ENCODE measurements at places on chromosomes 4 and X. TPM values are rescaled to one million over a fixed set of nuclear protein-coding genes. Genes with fewer than 3 reads are reported as not detected.

DNA sequence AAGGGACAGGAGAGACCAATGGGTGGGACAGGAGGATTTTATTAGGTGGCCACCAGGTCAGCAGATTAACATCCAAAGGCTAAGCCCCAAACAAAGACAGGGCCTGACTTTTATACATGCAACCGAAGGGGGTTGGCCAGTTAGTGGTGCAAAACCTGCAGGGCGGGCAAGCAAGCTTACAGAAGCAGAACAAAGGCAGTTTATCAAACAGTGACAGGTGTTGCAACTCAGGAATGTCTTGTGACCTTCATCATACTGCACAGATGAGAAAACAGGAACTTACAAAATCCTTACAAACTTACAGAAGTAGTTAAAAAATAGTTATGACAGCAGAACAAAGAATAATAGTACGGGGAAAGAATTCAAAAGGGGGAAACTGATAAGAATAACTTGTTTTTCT is 708.1 kb downstream of the GLUD2 start:
- no peak for DNase-seq

- no peak for DNase-seq
Observed at GRCh38 chr4:137922721-137923120, 319.4 kb downstream of the SLC7A11 start.

- DNase-seq = no peak
Observed at GRCh38 chrX:63327788-63328187, 23.3 kb downstream of the SPIN4 start.

DNA sequence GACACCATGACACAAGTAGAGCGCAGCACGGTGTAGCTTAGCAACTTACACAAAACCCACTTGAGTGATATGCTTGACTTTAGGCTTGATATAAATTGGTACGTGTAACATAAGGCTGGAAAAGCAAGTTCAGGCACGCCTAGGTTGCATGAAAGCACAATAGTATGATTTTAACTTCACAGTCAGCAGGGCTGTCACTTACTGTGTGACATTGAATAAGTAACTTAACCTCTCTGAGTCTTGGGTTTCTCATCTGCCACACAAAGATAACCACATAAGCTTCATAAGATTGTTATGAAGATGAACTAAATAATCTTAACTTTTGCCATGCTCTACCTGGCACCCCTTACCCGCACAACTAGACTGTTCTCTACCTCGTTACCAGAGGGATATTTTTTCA is 9.5 kb downstream of the SRD5A3 start:
- DNase-seq = no peak

DNA sequence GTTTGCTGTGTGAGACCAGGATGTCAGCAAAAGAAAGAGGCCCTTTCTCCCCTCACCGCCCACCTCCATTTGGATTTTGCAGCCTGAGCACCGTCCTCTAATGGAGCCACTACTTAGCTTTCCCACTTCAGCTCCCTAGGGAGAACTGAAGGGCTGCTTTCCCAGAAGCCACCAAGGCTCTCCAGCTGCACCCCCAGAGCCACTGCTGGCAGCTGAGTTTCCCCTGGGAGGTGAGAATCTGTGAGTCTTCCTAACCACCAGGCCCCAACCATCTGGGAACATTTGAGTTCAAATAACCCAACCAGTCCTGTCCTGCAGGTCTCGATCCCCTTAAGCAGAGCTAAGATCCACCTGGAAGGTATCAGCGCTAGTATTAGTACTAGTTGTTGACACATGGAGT is 173.1 kb upstream of the USP9X start:
- DNase-seq = no peak

DNA sequence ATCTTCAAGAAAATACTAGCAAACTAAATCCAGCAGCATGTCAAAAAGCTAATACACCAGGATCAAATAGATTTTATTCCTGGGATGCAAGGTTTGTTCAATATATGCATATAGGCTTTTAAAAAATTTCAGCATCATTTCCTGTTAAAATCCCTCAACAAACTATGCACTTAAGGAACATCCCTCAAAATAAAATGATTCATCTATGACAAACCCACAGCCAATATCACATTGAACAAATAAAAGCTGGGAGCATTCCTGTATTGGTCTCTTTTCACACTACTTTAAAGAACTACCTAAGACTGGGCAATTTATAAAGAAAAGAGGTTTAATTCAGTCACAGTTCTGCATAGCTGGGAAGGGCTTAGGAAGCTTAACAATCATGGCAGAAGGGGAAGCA is 726.7 kb downstream of the GRXCR1 start:
- no peak for DNase-seq

GRCh38 chr4:185945906-185946305 is 123.0 kb upstream of the TLR3 start:
- no peak for DNase-seq

DNA sequence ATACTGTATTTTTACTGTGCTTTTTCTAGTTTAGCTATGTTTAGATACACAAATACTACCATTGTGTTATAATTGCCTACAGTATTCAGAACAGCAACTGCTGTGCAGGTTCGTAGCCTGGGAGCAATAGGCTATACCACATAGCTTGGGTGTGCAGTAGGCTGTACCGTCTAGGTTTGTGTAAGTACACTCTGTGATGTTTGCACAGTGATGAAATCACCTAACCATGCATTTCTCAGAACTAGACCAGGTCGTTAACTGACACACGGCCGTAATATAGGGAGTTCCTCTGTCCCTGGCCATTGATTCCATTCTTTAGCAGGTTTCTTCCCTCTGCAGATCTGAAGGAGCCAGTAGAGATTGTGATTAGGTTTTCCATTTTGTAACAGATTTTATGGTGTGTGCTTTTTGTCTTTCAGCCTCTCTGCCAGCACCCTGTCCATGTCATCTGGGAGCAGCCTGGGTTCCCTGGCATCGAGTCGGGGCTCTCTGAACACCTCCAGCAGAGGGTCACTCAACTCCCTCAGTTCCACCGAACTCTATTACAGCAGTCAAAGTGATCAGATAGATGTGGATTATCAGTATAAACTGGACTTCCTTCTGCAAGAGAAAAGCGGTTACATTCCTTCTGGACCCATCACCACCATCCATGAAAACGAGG is 59.5 kb downstream of the CLDN22 start:
- DNase-seq = no peak

- no peak for DNase-seq
Observed at GRCh38 chrX:10217198-10217597, 60.4 kb downstream of the CLCN4 start.

DNA sequence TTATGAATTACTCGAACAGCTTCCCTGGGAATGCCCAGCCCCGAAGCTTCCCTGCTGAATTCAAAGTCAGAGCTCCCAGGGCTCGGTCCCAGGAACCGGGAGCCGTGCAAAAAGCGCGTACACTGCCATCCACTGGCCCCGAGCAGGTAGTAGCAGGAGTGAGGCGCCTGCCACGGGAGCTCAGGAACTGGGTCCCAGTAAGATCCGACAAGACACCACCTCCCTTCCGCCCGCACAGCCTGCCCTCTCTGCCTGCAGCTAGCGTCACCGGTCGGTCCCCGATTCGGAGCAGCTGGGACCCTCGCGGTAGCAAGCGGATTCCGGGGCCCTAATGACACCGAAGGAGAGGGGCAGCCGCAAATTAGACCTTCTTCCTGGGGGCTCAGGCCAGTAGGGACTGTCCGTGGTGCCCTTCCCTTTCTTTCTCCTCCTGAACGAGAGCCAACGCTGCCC is 1.2 kb downstream of the CORIN start:
- DNase-seq = peak; percentile 59

DNA sequence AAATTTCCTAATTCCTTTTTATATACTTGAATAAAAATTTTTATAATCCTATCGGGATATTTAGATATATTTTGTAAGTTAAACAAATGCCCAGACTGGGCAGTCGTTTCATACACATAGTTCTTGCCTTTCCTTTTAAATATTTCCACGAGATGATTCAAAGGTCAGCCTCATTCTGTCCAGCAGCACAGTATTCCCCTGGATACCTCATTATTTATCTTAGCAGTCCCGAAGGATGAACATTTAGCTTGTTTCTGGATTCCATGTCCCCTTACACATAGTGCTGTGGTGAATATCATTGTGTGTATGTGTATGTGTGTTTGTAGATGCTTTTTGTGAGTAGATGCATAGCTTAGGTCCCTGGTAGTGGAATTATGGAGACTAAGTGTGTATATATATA is 38.3 kb downstream of the RAPGEF2 start:
- no peak for DNase-seq

DNA sequence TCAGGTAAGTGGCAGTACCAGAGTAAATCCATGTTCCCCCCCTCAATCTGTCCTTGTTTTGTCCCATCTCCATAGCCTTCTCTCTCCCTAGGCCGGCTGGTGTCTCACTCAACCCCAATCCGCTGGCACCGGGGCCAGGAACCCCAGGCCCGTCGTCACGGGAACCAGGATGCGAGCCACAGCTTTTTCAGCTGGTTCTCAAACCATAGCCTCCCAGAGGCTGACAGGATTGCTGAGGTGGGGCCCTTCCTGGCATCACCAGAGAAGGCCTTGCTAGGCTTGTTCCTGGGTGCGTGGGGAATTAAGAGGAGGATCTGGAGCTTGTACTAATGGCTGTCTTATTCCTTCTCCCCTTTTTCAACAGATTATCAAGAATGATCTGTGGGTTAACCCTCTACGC is 2.7 kb downstream of the TSPYL2 start:
- no peak for DNase-seq

GRCh38 chrX:17030092-17030491 is 83.6 kb downstream of the REPS2 start:
- no peak for DNase-seq

- DNase-seq = no peak
Observed at GRCh38 chrX:154441564-154441963, 2.4 kb upstream of the FAM50A start.

- DNase-seq = no peak
Observed at GRCh38 chr4:87688316-87688715, 38.2 kb downstream of the DMP1 start.

Gene SMC1A
- total RNA-seq = 36.3 TPM

Gene SUPT20HL1
- not detected for total RNA-seq

Gene NPY2R
- not detected for total RNA-seq

Gene TMEM156
- not detected for total RNA-seq

Gene IL21
- not detected for total RNA-seq

Gene PCYT1B
- 0.41 TPM for total RNA-seq

Gene PCDH18
- 8.8 TPM for total RNA-seq

Gene RRH
- total RNA-seq = not detected

Gene COL25A1
- 0.30 TPM for total RNA-seq
